Ascending aorta (tissue), 2 donors: ENCODE measurements at places on chromosomes 13 and 19.

DNA sequence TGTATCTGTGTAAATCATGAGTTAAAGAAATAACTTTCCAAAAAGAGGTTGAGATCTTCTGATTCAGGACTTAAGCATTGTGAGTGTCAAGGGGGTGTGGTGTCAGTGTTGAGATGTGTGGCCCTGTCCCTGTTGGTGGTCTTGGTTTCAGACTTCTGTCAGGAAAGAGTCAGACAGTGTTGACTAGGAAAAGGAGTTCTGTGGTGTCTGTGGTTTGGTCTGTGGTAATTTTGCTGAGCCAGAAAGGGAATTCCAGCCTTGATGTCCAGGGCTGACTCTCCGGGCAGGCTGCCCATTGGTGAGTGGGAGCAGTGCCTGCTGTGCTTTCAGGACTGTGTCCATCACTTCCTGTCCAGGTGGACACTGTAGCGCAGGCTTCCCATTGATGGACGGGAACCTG, 39.8 kb upstream of the IGFL4 start:
- no peak for DNase-seq

- DNase-seq, result no peak
These were observed 348.1 kb downstream of the FOXO1 start for GRCh38 chr13:40318366-40318765.

DNA sequence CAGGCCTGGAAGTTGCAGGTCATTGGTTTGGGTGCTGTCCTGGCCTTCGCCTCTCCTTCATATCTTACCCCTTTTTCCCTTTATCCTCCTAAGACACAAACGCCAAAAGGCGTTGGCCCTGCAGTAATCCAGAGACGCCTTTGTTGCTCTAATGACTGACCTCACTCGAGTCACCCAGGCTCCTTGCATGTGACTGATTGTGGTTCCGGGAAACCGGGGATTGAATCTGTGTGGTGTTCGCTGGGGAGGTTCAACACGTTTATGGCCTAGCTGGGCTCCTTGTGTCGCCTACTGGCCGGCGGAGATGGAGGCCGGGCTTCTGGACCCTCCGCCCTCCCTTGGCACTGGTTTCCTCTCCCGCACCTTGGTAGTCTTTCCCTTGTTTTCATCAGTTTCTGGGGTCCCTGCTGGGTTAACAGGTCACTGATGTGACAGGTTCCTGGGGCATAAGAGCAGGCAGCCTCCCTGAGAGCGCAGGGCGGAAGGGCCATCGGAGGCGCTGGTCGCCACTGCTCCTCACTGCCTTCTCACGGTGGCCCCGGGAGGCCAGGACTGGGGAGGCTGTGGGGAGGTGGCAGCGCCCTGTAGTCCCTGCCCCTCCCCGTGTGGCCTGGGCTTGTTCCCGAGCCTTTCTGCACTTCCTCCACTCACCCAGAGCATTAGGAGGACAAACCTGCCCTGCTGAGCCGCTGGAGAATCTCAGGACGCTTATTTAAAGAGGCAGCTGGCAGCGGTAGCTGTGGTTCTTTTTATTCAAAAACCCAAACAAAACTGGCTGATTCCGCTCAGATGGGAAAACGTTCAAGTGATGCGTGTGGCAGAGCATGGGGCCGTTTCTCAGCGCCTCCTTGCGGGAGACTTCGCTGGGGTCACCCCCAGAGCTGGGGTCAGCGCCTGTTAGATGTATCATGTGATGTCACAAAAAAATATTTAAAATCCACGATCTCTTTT, 18.1 kb upstream of the NDUFS7 start:
- DNase-seq, result no peak

DNA sequence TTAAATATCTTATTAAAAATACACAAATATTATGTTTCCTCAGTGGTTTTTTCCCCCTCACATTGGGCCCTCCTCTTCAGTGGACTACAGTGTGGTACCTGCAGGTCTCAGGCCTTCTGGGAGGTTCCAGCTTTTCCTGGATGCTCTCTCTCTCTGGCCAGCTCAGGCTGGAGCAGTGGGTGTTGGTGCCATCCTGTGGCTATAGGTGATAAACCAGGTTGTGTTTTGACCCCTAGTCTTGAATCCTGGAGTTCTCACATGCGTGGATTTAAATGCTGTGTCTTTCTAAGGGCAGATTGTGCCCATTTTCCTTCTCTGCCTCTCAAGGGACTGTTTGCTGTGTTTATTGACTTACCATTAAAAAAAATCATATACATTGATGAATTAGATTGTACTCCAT, 41.2 kb upstream of the ZNF527 start:
- DNase-seq, result no peak

DNA sequence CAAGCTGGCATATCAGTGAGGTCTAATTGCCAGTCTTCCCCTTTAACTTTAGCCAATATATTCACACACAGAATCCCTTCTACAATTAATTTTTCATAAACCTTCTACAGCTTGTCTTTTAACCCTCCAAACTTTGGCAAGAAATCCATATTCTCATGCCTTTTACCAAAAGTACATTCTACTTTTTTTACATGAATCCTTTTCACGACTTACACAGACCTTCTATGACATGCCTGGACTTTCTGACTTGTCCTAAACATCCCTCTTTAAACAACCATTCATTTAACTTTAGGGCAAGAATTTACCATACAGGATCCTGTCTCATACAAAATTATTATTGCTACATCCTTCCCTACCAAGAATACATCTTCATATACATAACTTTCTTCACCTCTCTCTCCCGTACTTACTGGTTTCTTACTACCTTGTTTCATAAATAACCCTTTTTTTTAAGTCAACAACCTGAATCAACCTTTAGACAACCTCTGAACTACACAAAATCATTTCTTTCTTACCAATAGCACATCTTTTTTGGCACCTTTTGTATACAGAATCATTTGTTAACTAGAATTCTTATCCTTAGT, 23.5 kb downstream of the ZNF544 start:
- DNase-seq, result no peak

- no peak for DNase-seq
These were observed 9.9 kb downstream of the IRF2BP1 start for GRCh38 chr19:45876161-45876410.

- DNase-seq, result no peak
These were observed 245.6 kb downstream of the DACH1 start for GRCh38 chr13:71621174-71622124.

- DNase-seq, result no peak
These were observed 155.6 kb downstream of the TM9SF2 start for GRCh38 chr13:99656844-99657381.

DNA sequence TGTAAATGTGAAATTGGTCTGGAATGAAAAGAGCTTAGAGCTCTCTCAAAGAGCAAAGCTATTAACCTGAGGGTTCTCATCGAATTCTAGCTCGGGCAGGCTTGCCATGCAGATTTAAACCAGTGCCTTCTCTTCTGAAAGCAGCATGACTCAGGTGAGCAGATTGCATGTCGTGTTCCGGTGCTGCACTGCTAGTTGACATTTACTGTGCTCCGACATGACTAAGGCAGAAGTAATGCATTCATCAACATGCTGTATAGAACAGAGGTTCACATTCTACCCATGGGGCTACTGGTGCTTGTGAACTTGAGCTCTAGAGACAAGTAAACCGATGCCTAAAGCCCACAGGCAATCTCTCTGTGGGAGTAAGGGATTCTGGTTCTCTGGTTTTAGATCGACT, 947.7 kb downstream of the EFNB2 start:
- DNase-seq, result no peak

- no peak for DNase-seq
These were observed 41.7 kb downstream of the FRY start for GRCh38 chr13:32073180-32073864.

DNA sequence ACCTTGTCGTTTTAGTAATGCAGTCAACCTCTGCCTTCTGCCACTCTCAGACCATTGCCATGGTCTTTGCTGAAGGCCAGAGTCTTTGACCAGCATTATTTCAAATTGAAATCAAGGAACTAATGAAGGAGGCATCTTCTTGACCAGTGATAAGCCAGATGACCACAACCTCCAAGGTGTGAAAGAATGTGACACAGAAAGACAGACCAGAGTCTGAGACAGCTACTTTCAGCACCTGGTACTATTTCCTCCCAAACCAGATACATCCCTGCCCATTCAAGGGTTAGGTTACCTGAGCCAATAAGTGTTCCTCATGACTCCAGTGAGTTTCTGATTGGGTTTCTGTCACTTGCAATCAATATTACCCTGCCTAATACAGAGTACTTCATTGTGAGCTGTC, 20.3 kb upstream of the RNASEH2B start:
- DNase-seq, result no peak

DNA sequence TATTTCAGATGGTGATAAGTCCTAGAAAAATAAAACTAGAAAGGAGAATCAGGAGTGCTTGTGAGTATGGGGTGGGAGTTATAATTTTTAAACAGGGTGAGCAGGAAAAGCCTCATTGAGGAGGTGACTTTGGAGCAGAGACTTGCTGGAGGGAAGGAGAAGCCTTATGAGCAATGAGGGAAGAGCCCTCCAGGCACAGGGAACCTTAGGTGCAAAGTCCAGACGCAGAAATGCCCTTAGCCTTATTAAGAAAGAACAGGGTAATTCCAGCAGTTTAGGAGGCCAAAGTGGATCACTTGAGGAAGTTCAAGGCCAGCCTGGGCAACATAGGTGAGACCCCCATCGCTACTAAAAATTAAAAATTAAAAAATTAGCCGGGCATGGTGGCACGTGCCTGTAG, 21.0 kb upstream of the FXYD3 start:
- no peak for DNase-seq

- no peak for DNase-seq
These were observed 169.2 kb upstream of the IRS2 start for GRCh38 chr13:109955598-109955997.

DNA sequence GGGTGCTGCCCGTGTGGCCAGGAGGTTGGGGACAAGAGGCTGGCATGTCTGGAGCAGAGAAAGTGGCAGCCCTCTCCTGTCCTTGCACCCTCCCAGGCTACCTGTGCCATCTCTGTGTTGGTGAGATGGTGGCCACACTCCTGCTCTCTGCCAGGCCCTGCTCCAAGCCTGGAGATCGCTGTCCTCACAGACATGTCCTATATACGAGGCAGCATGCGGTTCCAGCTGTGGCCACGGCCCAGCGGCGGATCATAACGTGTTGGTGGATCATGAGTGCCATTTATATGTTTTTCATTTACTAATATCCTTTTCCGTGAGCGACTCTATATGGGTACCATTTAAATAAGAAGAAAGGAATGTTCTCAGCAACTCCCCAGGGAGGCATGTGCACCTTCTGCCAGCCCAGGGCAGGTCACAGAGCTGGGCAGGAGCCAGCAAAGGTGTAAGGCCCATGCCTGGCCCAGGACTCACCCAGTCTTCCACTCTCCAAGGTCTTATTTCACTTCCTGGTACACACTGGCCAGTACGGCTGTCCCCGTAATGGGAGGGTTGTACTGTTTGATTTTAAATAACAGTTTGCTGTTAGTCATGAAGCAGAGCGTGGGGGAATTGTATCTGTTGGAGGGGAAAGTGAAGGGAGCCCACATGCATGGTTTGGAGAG, 47.2 kb upstream of the LDLR start:
- no peak for DNase-seq

- DNase-seq, result peak; percentile 80
These were observed 8.7 kb downstream of the HOMER3 start for GRCh38 chr19:18932216-18932841.

GRCh38 chr13:112636401-112636975, 48.5 kb upstream of the TUBGCP3 start:
- DNase-seq, result no peak

DNA sequence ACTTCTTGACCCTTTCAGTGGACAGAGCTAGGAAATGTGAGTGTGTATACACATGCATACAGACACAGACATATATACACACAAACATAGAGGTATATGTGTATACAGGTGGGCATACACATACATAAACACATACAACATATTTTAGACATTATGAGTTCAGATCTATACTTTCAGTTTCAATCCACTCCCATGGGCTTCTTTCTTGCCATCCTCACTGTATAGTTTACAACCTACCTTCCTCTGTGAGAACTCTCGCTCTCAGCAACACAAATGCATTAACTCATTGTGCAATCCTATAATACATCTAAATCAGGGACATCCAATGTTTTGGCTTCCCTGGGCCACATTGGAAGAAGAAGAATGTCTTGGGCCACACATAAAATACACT, 21.2 kb upstream of the SCEL start:
- DNase-seq, result no peak

GRCh38 chr13:93001866-93002461, 224.6 kb upstream of the GPC6 start:
- no peak for DNase-seq

- peak; percentile 38 for DNase-seq
These were observed 3.5 kb downstream of the GRTP1 start for GRCh38 chr13:113360446-113360845.

GRCh38 chr13:32135655-32136054, 104.1 kb downstream of the FRY start:
- DNase-seq, result no peak

DNA sequence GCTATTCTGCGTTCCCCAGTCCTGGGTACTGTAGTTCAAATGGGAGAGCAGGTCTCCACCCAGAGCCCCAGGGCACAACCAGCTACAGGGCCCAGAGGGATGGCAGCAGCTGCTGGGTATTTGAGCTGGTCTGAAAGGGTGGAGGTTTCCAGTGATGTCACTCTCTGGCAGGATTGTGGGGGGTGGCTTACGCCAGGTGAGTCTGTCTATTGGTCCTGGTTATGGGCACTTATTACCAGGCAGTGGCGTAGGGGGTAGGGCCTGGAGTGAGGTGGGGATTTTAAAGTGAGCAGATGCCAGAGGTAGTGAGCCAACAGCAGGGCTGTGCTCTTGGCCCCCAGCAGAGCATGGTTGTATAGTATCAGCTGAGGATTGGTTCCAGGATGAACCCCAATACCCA, 6.2 kb downstream of the RPS19 start:
- no peak for DNase-seq

DNA sequence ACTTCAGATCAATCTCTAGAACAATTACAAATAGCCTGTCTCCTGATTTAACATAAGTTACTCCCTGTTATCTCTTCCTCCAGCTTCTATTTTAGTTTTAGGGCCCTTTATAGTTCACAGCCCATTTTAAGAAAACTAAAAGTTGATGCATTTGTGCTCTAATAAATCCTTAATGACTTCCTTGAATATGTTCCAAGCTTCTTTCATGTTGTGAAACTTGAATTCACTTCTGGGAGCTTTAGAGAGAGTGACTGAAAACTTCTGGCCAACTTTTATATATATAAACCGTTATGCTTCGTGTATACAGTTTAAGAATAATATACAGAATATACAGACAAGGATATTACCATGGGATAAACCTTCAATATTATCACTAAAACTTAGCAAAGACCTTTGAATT, 366.8 kb downstream of the TBC1D4 start:
- DNase-seq, result no peak
